ENCODE measurements at places on chromosomes 4 and X.

DNA sequence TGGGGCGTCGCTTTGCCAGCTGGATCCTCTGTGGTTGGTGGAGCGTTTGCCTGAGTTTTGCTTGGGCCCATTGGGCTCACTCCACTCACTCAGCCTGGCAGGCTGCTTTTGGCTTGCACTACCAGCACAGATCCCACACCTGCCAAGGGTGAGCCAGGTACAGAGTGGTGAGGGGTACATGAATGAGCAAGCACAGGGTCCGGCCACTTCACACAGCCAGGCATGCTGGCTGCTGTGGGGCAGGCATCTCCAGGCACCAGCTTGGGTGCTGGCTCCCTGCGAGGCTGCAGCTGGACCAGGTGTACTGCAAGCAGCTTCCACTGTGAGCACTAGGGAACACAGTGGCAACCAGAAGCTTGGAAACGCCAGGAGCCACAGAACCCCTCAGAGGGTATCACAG, 60.1 kb upstream of the NPNT start:
- DNase-seq: no peak

DNA sequence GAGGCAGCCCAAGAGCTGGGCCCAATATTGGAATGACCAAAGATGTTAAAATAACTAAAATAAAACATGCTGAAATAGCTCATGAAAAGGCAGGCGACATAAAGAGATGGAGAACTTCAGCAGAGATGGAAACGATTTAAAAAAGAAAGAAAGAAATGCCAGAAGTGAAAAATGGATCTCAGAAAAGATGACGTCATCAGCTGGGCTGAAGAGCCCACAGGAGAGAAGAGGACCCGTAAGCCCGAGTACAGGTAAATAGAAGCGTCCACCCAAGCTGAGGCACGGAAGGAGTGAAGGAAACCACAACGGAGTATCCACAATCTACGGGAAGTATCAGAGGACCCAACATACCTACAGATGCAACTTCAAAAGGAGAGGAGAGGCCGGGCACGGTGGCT, 112.8 kb downstream of the AFAP1 start:
- DNase-seq: no peak

DNA sequence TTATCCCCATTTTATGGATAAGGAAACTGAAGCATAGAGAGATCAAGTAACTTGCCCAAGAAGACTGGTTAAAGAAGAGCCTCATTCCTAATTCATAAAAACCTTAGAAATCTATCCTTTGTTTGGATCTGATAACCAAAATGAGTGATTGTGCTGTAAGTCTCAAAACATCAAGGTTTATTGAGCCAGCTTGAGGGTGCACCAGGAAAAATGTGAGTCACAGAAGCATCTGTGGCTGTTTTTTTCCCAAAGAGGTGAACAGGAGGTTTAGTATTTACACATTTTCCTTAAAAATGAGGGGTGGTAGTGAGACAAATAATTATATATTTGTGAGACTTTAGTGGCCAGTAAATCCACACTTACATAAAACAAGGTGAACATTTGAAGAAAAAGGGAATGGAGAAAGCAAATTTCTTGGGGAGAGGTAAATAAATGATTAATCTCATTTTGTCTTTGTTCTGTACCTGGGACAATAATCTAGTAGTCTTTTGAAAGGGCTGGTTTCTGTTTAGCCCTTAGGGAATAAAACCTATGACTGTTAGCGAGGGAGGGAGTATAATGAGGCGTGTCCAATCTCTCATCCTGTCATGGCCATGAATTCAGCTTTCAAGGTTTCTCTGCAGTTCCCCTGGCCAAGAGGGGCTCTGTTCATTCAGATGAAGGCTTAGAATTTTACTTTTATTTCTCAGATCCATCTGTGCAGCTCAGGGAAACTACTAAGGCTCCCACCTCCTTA, 12.2 kb upstream of the FMR1 start:
- DNase-seq: no peak

- DNase-seq: no peak
These were observed 24.0 kb downstream of the TECRL start for GRCh38 chr4:64385220-64385619.

GRCh38 chrX:44435047-44435446, 91.6 kb upstream of the EFHC2 start:
- no peak for DNase-seq

- DNase-seq: no peak
These were observed 357.7 kb downstream of the C4orf33 start for GRCh38 chr4:129453524-129454200.

DNA sequence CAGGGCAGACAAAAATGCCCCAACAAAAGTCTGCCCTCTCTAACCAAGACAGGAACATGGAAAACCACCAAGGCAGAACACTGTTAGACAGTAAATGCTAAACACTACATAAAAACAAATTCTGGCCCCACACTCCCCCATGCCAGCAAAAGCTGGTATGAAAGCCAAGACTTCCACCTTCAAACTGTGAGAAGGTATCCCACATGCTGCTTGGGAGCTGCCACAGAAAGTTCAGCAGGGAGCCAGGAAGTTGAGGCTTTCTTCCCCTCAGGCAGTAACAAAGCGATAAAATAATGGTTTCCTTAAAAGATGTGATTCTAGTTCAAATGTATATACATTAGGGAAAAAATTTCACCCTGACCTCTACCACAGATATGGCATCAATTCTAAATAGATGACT, 770.4 kb upstream of the NDST4 start:
- no peak for DNase-seq

DNA sequence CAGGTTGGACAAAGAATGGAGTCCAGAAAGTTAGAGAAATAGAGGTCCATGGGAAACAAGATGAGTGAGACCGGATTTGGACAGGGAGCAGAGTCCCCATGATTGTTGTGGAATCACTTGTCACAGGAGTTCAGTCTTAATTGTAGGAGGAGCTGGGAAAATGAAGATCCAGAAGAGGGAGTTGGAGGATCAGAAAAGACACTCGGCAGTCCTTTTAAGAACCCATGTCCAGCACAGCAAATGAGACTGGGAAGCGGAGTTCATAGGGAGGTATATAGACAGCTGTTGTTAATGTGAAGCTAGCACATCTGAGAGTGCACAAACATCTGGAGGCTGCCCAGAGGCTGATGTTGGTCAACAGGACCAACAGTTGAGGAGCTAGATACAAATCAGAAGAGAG, 111.4 kb upstream of the RXFP1 start:
- DNase-seq: no peak

GRCh38 chr4:110705440-110705782, 82.5 kb upstream of the PITX2 start:
- DNase-seq: no peak

GRCh38 chr4:32962100-32962499, 2241.9 kb downstream of the PCDH7 start:
- no peak for DNase-seq

DNA sequence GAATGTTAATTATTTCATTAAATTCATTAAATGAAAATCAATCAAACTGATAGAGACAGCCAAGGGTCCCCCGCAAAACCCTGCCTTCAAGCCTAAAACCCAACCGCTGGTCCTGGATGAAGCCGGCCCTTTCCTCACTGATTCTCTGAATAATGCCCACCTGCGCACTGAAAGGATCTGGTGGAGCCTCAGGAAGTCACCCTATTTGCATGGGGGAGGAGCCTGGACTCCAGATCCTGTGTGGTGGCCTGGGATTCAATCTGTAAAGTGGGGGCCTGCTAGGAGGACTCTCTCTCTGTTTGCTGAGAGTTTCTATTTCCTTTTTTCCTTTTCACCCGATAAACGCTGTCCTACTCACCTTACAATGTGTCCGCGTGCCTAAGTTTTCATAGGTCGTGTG, 97.9 kb upstream of the ADAMTS3 start:
- DNase-seq: peak; percentile 28
